ENCODE measurements at places on chromosomes 5 and 9.
A peak's percentile ranks its signal among the peaks of the same experiment; 100 is the strongest.

DNA sequence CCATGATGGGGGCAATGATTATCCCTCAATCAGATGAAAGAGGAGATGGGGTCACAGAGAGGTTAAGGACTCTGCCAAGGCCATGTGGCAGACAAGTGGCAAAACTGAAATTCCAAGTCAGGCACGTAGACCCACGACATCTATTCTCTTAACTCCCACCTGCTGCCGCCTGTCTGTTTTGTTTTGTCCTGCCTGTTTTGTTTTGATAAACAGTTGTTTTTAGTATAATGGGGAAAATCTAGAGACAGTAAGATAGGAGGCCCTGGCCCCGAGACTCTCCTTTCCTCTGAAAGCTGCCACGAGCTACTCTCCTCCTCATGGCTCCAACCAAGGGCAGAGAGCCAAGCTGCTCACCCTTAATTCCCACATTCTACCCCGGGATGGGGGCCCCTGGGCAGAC is 4.9 kb downstream of the FSTL4 start:
- DNase-seq, result no peak

DNA sequence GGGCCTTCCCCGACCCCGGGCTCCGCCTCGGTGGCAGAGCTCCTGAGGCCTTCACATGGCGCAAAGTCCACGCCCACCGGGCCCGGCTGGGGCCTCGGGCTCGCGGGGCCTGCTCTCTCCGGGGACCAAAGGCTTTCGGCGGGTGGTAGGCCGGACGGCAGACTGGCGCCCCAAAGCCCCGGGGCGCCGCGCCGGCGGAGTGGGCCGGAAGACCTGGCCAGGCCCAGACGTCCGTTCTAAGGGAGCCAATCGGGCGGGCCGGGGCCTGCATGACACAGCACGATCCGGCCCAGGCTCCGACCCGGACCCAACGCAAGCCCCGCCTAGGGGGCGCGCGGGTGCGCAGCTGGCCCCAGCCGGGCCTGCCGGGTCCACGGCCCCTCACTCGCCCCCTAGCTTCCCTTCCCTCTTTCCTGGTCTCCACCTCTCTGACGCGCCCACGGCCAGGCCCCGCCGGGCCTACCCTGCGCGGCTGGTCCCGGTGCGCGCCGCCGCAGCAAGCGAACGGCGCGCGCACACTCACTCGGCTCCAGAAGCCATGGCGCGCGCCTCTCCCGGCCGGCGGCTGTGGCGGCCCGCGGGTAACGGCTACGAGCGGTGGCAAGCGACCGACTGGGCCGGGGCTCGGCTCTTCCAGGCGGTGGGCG is 488 bp downstream of the VCP start:
- peak; percentile 43 for DNase-seq

DNA sequence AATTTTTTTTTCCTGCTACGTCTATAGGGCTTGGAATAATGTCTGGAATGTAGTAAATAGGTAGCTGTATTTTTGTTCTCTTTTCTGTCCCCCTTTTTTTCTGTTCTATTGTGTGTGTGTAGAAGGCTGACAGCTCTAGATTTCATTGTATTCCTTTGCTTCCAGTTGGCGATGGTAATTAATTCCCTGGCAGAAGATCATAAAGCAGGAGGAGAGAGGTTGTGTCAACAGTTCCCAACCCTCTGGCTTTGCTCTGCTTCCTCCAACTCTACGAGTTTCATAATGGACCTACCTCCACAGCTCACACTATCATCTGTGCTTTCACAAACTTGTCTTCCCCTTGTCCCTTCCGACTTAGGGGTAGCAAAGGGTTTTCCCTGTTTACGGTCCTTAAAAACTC is 117.9 kb upstream of the CDH18 start:
- peak; percentile 47 for DNase-seq

DNA sequence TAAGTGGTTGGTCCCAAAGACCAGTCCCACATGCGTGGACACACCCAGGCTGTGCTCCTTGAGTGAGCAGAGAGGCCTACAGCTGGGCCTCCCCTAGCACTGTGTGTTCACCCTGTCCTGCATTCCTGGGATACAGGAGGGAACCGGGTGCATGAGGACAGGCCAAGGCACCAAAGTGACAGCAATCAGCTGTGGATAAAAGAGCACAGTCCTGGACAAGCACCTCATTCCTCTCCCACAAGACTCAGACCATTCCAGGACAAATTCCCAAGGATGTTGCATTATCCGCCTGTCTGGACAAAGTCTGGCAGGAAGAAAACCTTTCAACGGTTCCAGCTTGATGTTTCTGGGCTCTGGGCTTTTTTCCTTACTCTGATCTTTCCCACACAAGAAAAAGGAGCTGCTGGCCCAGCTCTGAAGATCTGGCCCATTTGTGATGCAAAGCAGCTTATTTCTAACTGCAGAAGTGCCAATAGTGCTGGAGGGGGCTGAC is 273.2 kb downstream of the ENC1 start:
- DNase-seq, result no peak

DNA sequence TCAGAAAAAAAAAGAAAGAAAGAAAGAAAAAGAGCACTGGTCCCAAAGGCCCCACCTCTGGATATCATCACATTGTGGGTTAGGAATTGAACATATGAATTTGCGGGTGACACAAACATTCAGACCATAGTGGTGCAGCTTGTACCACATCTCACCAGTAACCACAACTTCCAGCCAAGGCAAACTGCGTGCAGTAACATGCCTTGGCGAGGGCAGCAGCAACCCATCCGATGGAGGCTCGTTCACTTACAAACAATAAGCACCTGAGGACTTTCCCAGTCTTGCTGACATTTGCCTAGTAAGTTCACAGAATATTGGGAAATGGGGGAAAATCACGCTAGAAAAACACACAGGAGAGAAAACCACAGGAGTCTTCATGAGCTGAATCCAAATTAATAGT is 508.1 kb downstream of the ZNF608 start:
- no peak for DNase-seq

DNA sequence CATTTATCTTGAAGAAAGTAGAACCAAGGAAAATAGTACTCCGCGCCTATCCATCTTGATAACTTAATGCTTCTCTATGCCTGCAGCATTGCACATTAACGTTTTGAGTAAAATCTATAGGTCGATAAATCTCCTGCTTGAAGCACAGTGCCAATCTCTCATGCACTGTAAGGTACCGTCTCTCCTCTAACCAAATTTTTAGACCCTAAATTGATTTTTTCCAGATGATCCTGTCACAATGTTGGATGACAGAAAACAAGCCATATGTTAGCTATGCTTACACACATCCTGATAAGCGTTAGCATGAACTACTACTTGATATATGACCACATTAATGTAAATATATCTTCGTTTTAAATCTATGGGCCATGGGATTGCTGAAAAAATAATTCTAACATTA is 723.8 kb upstream of the CDH6 start:
- DNase-seq, result no peak

DNA sequence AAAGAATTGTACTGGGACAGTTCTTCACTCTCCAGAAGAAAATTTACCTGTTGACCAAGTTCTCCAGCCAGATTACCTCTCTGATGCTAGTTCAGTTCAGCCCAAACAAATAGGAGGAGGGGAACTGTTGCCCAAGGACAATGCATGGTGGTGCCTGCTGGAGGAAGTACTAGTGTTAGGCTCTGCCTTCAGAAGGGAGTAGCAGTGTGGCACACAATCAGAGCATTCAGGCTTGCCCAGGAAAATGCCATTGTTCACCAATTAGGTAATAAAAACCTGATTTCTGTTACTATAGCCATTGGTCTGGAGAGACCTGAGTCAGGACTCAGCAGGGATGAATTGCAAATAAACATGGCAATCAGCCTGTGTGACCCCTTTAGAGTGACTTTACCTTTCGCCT is 720.8 kb upstream of the ZNF608 start:
- no peak for DNase-seq

DNA sequence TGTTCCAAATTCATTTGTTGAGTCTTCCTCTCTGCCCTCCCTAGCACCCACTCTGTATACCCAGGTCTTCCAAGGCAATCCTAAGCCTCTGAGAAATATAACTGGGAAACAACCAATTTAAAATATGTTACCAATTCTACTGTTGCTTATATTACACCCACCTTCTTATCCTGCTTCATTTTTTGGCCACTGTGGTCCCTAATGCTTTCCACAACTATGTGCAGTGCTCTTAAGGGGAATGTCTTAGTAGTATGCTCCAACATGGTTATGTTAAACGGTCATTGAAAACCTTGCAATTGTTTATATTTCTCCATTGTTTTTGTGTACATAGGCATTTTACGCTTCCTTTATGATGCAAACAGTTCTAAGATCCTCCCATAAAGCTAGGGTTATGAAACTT is 273.1 kb upstream of the HAPLN1 start:
- DNase-seq, result no peak

GRCh38 chr5:35908814-35909213 is 29.6 kb downstream of the CAPSL start:
- no peak for DNase-seq

DNA sequence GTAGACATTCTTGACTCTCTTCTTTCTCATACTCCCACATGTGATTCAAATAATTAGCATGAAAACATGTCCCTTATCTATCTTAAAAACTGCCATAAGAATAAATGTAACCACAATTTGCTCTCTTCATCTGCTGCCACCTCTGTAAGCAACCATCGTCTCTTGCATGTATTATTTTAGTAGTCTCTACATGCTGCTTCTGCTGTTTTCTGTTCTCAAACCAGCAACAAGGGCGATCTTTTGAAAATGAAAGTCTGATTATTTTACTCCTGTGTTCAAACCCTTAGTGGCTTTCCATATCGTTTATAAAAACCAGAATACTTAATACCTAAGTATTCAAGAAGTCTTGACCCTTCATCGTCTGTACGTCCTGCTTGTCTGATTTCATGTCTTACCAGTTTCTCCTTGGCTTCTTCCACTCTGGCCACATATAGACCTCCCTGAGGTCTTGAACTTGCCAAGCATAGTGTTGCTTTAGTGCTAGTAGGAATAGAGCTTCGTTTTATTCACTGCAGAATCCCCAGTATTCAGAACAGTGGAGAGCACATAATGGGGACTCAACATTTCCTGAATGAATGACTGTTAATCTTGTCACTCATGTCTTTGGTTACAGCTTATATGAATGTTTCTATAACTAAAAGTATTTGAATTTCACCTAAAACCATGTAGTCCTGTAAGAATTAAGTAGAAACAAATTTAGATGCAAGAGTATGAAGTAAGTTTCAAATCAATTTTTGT is 10.6 kb downstream of the CDC42SE2 start:
- no peak for DNase-seq

DNA sequence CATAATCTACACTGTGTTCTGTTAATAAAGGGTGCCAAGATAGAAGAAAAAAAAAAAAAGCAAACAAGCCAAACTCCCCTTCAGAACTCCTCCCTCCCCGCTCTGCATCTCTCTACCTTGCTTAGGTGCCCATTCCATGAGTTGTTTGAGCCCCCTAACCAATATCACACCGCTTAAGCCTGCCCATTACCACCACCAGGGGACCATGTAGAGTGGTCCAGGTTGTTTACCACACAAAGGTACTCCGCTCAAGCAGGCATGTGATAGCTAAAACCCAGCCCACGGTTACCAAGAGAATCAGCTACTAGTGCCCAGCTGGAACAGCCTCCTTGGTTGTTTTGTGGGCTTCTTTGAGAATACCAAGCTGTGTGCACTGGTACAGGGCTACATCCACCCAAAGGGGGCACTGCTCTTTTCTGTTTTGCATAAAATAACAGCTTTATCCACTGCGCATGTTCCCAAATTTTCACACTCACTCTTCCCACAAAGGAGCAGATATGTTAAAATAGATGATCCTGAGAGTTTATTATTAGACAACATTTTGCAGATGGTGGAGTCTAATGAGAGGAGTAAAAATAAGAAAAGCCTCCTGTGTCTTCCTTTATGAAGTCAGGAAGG is 304.1 kb downstream of the DEPDC1B start:
- no peak for DNase-seq

DNA sequence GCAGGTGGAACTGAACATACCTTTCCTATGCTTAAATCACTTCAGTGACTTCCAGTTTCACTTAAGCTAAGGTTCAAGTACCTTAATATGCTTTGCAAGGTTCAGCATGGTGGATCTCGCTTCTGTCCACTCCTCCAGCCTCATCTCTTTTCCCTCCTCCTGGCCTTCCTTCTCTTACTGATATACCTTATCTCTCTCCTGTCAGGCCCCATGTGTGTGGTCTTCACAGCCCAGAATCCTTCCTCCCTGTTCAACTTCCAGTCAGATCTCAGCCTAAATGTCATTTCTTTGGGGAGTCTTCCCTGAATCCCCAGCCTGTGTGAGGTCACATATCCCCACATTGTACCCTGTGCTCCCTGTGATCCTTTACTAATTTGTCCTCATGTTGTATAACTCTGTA is 87.7 kb downstream of the ANGPTL2 start:
- no peak for DNase-seq

- no peak for DNase-seq
Observed at GRCh38 chr9:33510262-33511183, 13.5 kb upstream of the ANKRD18B start.
